PC-9 (cell line): ENCODE measurements at places on chromosomes 2 and 18. TPM values are rescaled to one million over a fixed set of nuclear protein-coding genes. Genes with fewer than 3 reads are reported as not detected.

TUBB8B gene
- not detected in 2 replicates for total RNA-seq

PARD3B gene
- 7.6 and 13.2 TPM in 2 replicates for total RNA-seq

AFF3 gene
- not detected in 2 replicates for total RNA-seq

RAD51AP2 gene
- not detected in 2 replicates for total RNA-seq

PTGR3 gene
- total RNA-seq = 36.6 and 38.4 TPM in 2 replicates

EML6 gene
- 3.7 and 6.7 TPM in 2 replicates for total RNA-seq

CYRIA gene
- 3.9 and 4.0 TPM in 2 replicates for total RNA-seq

EIF2B4 gene
- total RNA-seq = 32.9 and 33.1 TPM in 2 replicates

BABAM2 gene
- 45.9 and 46.1 TPM in 2 replicates for total RNA-seq

CREG2 gene
- 9.0 and 12.3 TPM in 2 replicates for total RNA-seq

HOXD8 gene
- 0.39 and 0.50 TPM in 2 replicates for total RNA-seq

MPHOSPH10 gene
- total RNA-seq = 16.0 and 26.9 TPM in 2 replicates

NPHP1 gene
- total RNA-seq = 12.2 and 13.7 TPM in 2 replicates

ITPRID2 gene
- total RNA-seq = 368 and 419 TPM in 2 replicates

SAG gene
- not detected in 2 replicates for total RNA-seq

HOXD12 gene
- total RNA-seq = not detected in 2 replicates

CHST9 gene
- 0.07 TPM in 1 of 2 replicates, not detected in the other for total RNA-seq

CYP26B1 gene
- total RNA-seq = 0.55 and 1.3 TPM in 2 replicates

GKN1 gene
- not detected in 2 replicates for total RNA-seq
